Spleen (tissue), 13 donors: ENCODE measurements at places on chromosomes 4 and X.

GRCh38 chr4:125911481-125911880, 596.7 kb downstream of the FAT4 start:
- no peak for DNase-seq

DNA sequence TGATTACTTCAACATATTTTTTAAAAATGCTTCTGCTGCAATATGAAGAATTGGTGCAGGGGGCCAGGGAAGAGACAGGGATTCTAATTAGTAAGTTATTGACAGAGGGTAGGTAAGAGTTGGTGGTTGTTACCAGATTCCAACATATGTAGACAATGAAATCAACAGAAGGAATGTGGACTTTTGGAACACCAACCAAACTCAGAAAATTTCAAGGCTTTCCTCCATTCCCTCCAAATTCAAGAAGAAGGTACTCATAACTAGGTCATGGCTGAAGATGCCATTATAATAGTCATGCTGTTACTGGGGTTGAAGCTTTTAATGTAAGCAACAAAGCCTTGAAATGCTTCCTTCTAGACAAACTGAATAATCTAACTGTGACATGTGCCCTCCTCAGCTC, 22.9 kb upstream of the CXCL13 start:
- DNase-seq = no peak

DNA sequence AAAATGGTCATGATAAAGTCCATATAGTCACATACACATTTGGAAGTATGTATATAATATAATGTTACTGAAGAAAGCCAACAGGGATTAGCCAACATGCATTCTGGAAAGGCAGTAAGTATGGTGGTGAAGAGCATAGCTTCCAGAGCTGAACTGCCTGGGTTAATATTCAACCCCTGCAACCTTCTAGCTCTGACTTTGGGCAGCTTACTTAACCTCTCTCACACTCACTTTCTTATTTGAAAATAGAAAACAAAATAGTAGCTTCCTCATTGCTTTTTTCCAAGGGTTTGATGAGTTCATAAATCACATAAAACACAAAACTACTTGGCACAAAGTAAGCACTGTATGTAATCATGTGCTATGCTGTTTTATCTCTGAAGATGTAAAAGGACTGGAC, 216.4 kb downstream of the CHIC2 start:
- DNase-seq = no peak

DNA sequence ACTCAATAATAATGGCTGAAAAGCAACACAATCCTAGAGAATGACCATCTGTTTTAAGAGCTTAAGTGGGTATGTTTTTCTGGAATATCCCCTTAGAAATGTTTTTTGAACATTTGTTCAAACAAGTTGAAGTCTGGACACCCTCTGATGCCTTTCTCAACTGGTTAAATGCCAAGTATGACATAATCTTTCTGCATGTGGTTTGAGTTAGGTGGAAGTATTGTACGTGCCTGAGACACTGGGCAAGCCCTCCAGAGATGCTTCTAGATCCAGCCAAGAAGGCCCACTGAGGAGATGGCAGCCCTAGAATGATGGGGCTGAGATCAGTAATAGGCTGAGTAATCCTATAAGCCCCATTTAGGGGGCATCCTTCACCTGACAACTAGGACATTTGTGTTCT, 493.1 kb downstream of the MAGEE1 start:
- DNase-seq = no peak

- DNase-seq = no peak
Measured at GRCh38 chr4:10590896-10591295, 93.7 kb downstream of the CLNK start.

DNA sequence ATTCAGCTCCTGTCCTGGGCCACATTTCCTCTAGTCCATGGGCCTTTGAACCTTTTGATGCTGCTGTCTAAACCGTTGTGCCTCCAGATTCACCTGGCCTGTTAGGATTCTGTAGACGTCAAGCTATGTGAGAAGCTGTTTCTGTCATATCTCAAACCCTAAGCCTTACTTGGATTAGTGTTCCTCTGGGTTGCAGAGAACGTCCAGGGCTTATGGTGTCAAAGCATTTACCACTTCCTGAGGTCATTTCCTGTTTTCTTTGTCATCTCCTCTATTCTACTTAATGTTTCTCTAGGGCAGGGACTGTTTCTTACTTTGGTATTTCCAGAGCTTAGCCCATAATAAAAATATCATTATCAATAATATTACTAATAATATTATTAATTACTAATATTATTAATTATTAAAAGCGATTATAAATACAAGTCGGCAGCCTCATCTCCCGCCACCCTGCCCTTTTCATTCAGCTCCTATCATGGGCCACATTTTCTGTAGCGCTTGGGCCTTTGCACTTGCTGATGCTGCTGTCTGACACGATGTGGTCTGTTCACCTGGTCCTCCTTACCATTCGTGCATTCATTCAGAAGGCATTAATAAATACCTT, 19.1 kb downstream of the PRIMPOL start:
- DNase-seq = no peak

GRCh38 chrX:37371578-37371991, 22.4 kb downstream of the PRRG1 start:
- peak; percentile 66 for DNase-seq

DNA sequence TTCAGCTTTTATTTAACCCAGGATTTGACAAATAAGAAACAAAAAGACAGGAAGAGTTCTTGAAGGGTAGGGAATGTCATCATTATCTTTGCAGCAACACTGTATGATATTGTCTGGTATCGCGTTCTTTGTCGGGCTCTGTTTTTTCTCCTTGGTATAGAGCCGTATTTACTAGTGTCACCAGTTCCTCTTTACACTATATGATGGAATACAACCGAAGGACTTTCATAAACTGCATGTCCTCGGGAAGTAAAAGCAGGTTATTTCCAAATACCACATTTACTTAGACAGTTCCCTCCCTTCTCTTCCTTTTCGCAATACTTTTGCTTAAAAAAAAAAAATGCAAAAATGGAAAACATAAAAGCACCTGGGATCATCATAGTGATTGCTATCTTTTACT, 96.6 kb upstream of the IL13RA1 start:
- no peak for DNase-seq

- DNase-seq = no peak
Measured at GRCh38 chr4:72011906-72012305, 19.9 kb upstream of the NPFFR2 start.

- no peak for DNase-seq
Measured at GRCh38 chrX:63282828-63283227, 68.3 kb downstream of the SPIN4 start.

GRCh38 chrX:39922488-39922887, 175.3 kb downstream of the BCOR start:
- no peak for DNase-seq

DNA sequence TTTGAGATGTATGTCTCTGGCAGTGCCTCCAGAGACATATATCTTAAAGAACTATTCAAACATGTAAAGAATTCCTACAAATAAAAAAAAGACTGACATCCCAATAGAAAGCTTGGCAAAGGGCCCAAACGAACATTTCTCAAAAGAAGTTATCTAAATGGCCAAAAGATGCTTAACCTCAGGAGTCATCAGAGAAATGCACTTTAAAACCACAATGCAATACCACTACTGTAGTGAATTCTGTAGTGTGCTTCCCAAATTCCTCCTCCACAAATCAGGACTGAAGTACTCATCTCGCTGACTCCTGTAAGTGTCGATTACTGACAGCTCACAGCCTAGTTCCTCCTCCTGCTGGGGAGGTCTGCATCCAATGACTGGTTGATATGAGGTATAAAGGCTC, 129.0 kb upstream of the MAMLD1 start:
- DNase-seq = no peak

GRCh38 chr4:25223802-25224375, 9.9 kb upstream of the PI4K2B start:
- DNase-seq = no peak

DNA sequence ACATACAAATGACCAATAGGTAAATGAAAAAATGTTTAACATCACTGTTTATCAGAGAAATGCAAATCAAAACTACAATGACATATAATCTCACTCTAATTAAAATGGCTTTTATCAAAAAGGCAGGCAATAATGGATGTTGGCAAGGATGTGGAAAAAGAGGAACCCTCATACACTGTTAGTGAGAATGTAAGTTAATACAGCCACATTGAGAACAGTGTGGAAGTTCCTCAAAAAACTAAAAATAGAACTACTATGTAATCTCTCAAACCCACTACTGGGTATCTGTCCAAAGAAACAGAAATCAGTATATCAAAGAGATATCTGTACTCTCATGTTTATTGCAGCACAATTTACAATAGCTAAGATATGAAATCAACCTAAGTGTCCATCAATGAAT, 165.9 kb upstream of the HHIP start:
- DNase-seq = no peak

GRCh38 chrX:138925330-138925729, 213.8 kb upstream of the FGF13 start:
- no peak for DNase-seq

DNA sequence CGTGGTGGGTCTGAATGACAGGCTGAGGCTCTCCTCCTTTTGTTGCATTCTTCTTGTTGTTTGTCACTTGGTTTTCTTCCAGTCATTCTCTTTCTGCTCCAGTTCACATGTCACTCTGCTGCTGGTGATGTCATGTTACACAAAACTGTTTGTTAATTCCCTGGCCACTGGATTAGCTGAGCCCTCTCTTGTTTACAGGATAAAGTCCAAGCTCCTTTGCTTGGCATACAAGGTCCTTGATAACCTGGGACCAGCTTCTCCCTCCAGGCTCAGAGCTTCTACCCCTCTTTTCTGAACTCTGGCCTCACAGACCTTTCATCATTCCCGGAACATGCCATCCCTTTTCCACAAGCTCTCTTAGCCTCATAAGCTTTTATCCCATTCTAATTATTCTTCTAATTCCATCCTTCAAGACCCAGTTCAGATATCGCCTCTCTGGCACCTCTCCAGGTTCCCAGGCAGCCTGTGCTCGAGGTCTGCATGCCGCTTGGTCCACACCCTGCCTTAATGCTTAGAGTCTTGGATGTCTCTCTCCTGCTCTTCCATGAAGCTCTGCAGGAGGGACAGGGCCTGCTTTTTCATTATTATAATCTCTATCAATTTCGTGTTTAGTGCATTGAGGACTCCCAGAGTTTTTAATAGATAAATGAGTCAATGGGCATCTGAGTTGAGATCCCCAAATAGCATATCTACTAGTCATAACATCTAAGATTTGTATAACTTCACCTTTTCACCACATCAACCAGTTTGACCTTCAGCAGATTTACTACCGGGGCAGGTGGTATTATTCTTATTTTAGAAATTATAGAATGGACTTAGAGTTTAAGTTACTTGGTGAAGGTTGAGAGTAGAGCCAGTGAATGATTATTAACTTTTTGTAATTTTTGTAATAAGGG, 98.7 kb downstream of the TMEM131L start:
- no peak for DNase-seq
